ENCODE measurements at places on chromosomes 2 and 18. TPM values are rescaled to one million over a fixed set of nuclear protein-coding genes. Genes with fewer than 3 reads are reported as not detected.

CTLA4 gene
- not detected for total RNA-seq

DNA sequence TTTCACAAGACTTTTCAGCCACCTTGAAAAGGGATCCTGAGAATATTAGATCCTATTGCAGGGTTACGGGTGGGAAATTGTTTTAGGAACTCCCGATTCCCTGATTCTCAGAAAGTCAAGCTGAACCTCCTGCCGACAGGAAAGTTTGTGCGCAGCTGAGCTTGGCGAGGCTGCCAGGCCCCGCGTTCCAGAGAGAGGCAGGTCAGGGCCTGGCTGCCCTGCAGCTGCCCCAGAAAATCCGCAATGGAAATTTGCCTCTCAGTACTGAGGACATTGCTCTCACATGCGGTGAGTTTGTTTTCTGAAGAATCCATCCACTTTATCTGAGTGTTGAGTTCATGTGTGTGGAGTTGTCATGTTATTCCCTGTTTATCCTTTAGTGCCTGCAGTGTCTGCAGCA lies 144.2 kb downstream of the RTP5 start:
- DNase-seq: peak; percentile 48

KRTCAP3 gene
- 23.9 TPM for total RNA-seq

- no peak for DNase-seq
Observed at GRCh38 chr18:44887227-44887631, 206.5 kb downstream of the SETBP1 start.

- DNase-seq: no peak
Observed at GRCh38 chr2:43707255-43708015, 31.2 kb upstream of the C1GALT1C1L start.

- no peak for DNase-seq
Observed at GRCh38 chr2:20491739-20492531, 45.1 kb downstream of the RHOB start.

DNA sequence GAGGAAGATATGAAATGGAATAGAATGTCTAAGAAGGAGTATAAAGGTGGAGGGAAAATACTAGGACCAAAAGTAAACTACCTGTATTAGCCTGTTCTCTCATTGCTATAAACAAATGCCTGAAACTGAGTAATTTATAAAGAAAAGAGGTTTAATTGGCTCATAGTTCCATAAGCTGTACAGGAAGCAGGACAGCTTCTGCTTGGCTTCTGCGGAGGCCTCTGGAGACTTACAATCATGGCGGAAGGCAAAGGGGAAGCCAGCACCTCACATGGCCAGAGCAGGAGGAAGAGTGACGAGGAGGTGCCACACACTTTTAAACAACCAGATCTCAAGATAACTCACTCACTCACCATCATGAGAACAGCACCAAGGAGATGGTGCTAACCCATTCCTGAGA lies 32.9 kb upstream of the TMEM177 start:
- no peak for DNase-seq

- no peak for DNase-seq
Observed at GRCh38 chr18:26515643-26516487, 32.5 kb downstream of the KCTD1 start.

GRCh38 chr18:50662177-50662576 lies 102.3 kb downstream of the MAPK4 start:
- DNase-seq: no peak

DNA sequence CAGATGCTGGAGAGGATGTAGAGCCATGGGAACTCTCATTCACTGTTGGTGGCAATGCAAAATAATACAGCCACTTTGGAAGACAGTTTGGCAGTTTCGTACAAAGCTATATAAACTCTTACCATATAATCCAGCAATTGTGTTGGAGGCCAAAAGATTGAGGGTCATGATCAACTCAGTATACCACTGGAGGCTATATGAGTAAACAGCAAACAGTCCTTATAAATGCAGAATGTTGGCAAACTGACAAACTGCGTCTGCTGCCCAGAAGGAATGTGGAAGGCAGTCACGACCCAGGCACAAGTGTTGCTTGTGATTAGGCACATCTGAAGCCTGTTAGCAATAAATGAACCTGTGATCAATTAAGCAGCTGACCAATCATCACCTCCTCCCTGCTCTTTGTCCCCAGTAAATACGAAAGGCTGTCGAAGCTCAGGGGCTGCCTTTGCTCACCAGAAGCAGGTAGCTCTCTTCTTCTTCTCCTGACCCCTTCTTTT lies 98.1 kb upstream of the SPOPL start:
- no peak for DNase-seq

CFAP221 gene
- total RNA-seq: 1.6 TPM

GRCh38 chr18:68314403-68314802 lies 400.5 kb downstream of the TMX3 start:
- no peak for DNase-seq

GRCh38 chr2:37798315-37799005 lies 126.6 kb upstream of the RMDN2 start:
- no peak for DNase-seq

C2orf78 gene
- not detected for total RNA-seq

- no peak for DNase-seq
Observed at GRCh38 chr2:239291475-239292350, 109.1 kb downstream of the HDAC4 start.

DNA sequence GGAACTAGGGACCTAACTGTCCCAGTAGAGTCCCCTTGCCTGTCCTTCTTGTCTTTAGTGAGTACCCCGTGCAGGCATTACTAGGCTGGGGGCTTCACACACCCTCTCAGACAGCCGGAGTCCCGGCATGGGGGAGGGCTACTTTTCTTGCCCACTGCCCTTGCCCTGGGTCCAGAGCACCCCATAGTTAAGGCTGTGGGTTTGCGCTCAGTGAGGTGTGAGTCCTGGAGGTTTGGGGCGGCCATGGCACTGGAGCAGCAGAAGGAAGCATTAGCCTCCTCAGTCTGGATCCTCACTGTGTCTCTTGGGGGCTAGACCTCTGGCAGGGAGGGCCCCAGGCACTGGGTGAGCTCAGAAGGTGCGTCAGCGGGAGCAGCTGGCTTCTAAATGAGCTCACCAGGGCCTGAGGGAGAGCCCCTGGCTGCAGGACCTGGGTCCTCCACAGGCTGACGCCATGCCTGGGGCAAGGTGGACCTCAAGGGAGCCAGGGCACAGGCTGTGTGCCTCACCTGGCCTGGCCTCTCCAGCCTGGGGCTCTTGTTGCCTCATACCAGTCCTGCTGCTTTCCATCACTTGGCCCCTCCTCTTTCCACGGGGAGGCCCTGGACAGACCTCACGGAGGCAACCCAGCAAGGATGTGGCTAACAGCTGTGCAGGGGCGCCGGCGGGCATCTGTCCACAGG lies 27.4 kb downstream of the HS6ST1 start:
- DNase-seq: no peak

KLHL41 gene
- 0.38 TPM for total RNA-seq

DNA sequence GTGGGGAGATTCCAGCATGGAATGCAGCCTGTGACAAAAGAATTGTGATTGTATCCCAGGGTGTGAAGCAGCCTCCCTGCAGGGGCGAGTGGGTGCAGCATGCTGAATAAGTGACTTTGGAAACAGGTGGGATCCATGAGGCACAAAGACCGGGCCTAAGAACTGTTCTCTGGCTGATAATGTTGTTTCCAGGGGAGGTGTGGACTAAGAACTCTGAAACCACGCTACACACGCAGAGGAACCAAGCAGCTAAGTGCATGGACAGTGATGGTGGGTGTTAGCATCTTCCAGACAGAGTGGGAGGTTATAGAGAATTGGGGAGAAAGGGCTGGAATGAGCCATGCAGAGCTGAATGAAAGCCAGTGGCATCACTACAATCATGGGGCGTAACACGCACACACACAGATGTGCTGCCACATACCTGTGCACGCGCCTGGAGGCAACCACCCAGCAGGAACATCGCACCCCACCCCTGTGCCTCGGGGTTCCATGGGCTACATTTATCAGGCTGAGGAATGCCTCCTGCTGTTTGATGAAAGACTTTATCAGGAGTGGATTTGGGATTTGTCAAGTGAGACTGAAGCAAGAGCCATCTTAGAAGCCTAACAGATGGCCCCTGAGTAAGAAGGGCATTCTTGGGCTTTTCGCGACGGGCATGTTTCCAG lies 424.5 kb upstream of the SALL3 start:
- no peak for DNase-seq

- DNase-seq: no peak
Observed at GRCh38 chr2:68366083-68366560, 1.0 kb downstream of the PLEK start.

PUM2 gene
- 98.5 TPM for total RNA-seq

GRCh38 chr2:191049728-191050639 lies 36.0 kb upstream of the STAT1 start:
- DNase-seq: no peak

DNA sequence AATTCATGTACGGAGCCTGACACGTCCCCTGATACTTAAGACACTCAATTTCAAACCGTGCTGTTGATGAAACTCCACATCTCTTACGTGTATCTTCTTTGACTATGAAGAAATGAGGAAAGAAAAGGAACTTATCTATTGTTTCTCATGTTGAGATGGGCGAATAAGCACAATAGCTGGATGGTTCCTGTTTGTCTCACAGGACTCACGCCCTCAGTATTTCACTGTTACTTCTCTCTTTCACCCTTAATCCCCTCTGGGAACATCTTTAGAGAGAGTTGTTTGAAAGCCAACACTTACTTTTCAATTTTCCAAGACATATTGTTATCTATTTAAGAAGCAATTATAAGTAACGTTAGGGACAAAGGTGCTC lies 99.8 kb downstream of the COPS8 start:
- DNase-seq: no peak

DNA sequence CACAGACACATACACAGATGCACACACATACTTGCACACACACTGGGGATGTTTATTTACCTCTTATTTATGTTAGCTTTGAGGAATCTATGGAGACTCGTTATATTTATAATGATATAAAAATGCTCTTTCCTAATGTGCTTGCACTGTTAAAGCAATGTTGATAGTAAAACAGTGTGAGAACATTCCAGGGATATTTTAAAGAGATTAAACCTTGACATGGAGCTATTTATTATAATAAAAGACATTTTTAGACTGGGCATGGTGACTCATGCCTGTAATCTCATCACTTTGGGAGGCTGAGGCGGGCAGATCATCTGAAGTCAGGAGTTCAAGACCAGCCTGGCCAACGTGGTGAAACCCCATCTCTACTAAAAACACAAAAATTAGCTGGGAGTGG lies 557.3 kb upstream of the ZNF804A start:
- DNase-seq: no peak

DNA sequence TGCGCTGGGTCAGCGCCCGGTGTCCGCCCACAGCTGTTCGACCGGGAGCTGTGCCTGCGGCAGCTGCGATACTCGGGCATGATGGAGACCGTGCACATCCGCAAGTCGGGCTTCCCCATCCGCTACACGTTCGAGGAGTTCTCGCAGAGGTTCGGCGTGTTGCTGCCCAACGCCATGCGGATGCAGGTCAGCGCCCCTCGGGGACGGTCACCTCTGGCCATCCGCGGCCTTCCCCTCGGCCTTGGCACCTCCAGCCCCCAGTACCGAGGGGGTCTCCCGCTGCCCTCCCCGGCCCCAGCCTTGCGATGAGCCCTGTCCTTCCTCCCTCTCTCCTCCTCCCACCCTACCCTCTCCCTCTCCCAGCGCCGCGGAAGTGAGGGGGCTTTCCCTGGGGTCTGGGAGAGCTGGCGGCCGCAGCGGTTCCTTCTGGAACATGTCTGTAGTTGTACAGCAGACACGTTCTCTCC lies 53.2 kb upstream of the GPR17 start:
- peak; percentile 68 for DNase-seq

CXCR4 gene
- total RNA-seq: 34.8 TPM

DSG2 gene
- 117 TPM for total RNA-seq

VWA3B gene
- total RNA-seq: 4.1 TPM

DNA sequence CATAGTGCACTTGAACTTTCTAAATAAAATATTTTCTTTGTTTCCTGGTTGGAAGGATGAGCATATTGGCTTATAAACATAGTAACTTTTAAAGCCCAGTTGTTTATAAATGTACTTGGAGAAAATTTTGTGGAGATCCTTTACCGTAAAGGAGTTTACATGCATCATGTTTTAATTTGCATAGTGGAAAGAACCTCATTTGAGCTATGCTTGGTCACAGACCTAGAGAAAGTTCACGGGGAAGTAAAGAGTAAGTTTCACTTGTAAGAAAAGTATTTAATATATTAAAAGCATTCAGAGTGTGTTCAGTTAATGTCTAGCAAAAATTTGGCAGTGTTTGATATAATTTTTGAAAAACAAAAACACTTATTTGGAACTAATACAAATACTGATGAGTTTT lies 45.3 kb downstream of the PIKFYVE start:
- no peak for DNase-seq

TTC39C gene
- 21.6 TPM for total RNA-seq

DNA sequence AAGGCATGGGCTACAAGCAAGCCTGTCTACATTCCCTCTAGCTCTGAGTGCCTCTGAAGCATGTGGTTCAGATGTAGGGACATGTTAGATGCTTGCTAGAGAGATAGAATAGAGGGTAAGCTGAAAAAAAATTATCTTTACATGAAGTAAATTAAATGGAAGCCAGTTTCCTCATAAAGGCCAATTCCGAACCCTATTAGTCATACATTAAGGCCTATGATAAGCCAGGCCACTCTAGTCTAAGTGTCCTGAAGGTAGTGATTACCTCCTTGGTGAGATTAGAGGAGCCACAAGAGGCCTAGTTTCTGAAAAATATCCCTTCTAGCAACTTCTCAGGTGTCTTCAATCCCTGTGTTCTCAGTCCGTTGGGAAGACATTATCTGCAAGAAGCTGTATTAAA lies 72.4 kb upstream of the NPAS2 start:
- no peak for DNase-seq

- DNase-seq: no peak
Observed at GRCh38 chr18:5879479-5879882, 15.8 kb downstream of the TMEM200C start.

SIGLEC15 gene
- total RNA-seq: 0.41 TPM

- DNase-seq: no peak
Observed at GRCh38 chr2:11710210-11710609, 36.2 kb upstream of the LPIN1 start.

AQP12A gene
- 0.97 TPM for total RNA-seq

DNA sequence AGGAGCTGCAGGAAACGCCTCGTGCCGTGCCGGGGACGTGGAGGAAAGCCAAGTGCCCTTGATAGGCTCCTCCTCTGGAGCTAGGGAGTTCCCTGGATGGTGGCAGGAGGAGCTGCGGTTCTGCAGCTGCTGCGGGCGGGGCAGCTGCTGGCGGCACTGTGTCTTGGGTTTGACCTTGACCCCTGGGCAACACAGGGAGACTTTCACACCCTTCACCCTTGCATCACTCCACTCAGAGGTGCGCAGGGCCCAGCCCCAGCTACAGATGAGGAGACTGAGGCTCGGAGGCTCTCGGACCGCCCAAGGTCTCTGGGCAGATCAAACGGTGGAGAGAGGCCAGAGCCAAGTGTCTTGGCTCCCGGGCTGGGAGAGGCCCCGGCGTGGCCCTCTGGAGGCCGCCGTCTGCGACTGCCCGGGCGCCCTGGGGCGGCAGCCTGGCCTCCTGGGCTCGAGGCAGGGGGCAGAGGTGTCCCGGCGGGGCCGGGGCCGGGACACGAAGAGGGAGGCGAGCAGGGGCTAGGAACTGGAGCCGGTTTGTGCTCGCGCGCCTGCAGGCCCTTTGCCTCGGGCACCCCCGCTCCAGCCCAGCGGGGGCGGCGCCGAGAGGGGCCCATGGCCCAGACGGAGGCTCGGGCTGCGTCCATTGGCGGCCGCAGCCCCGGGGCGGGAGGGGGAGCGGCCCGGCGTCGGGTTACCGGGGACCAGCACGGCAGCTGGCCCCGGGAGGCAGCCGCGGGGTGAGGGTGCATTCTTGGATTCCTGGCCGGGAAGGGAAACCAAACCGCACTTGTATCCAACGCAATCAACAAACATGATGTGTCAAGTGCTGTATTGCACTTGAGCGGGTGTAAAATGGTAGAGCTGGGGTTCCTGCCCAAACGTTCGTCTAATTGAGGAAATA lies 129.6 kb upstream of the SLC1A4 start:
- DNase-seq: no peak

GRCh38 chr2:38966678-38967077 lies 77.0 kb downstream of the ARHGEF33 start:
- DNase-seq: no peak

SNED1 gene
- 9.7 TPM for total RNA-seq

Measured in type B pancreatic cell (in vitro differentiated cells).